Hepatocyte (in vitro differentiated cells): ENCODE measurements at places on chromosomes 4 and X.

DNA sequence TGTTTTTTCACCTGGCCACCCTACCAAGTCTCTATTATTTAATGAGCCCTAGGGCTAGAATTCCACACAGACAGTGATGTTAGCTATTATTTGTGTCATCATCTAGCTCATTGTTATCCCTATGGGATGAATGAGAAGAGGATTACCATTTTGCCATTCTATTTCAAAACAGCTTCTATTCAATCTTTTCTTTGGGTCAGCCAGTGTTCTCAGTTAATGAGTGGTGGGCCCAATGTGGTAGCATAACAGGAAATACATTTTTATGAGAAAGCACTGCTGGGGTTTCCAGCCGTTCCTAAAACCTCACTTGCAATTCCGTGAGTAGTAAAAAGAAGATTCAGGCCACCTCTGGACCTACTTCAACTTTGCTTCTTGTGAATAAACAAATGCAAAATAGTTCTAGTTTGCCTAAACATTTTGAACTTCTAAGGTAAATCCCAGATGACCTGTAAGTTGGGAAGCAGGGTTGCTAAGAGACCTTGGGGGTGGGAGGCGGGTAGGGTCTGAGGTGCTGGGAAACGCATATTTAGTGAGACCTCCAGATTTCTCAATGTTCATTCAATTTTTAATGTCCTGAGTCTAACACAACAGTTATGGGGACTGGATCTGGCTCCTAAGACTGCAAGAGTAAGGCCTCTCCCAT is 24.8 kb upstream of the CYP2U1 start:
- no peak for DNase-seq

DNA sequence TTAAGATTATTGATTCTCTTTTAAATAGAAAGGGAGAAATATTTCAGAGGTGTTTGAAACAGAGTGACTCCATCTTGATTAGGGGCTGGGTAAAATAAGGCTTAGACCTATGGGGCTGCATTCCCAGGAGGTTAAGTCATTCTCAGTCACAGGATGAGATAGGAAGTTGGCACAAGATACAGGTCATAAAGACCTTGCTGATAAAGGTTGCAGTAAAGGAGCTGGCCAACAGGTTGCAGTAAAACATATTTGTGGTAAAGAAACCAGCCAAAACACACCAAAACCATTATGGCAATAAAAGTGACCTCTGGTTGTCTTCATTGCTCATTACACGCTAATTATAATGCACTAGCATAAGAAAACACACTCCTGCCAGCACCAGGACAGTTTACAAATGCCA is 165.0 kb downstream of the SPIN4 start:
- DNase-seq: no peak

- no peak for DNase-seq
These were observed 104.9 kb downstream of the CHIC2 start for GRCh38 chr4:53959343-53960120.

DNA sequence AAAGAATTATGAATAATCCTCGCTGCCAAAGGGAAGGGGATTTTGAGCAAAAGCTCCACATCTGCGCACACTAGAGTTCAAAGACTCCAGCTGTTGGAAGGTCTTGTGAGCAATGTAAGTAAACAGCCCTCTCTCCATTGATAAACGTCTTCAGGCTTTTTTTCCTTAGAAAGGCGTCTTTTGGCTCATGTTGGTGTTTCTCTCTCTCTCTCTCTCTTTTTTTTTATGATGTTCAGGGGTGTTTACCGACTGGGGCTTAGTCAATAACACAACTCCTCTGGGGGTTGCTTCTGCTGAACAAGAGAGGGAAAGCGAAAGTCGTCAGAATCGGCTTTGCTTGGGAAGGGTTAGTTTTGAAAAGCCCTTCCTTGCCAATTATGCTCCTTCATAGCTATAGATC is 53.2 kb upstream of the C1QTNF7 start:
- no peak for DNase-seq

GRCh38 chrX:67953658-67954057 is 409.8 kb downstream of the AR start:
- no peak for DNase-seq

- DNase-seq: no peak
These were observed 423.1 kb upstream of the PITX2 start for GRCh38 chr4:111045992-111046391.

DNA sequence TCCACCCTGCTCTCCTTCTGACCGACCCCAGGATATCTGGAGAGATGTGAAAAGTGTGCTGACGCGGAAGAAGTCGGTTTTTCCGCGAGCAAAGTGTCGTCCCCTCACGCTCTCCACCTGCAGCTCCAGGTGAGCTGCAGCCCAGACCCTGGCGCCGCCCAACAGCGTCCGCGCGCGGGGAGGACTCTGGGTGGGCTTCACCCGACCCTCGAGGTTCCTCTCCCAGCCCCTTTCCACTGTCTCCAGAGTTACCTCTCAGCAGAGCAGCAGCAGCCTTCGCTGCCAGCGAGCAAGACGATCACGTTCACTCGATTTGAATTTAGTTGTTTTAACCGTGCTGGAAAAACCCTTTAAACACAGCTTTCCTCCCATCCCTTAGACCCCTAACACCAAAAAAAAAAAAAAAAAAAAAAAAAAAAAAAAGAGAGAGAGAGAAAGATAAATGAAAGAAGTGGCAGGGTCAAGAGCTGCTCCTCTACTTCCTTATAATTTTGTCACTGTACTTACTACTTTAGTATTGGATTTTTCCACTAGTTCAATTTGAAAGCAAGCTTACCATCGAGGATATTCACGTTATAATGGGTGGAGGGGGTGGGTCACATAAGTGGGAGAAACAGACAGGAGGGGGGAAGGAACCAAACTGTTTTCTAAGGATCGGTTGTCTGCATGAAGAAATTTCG is 758 bp upstream of the NR3C2 start:
- DNase-seq: no peak

GRCh38 chrX:39828971-39829370 is 268.8 kb downstream of the BCOR start:
- DNase-seq: no peak

GRCh38 chr4:40099010-40099409 is 42.4 kb downstream of the N4BP2 start:
- no peak for DNase-seq

- DNase-seq: no peak
These were observed 76.7 kb downstream of the IRF2 start for GRCh38 chr4:184397516-184398163.

- DNase-seq: no peak
These were observed 637.8 kb upstream of the GRIA3 start for GRCh38 chrX:122546269-122546668.

GRCh38 chr4:170022211-170022610 is 4.0 kb downstream of the MFAP3L start:
- no peak for DNase-seq

DNA sequence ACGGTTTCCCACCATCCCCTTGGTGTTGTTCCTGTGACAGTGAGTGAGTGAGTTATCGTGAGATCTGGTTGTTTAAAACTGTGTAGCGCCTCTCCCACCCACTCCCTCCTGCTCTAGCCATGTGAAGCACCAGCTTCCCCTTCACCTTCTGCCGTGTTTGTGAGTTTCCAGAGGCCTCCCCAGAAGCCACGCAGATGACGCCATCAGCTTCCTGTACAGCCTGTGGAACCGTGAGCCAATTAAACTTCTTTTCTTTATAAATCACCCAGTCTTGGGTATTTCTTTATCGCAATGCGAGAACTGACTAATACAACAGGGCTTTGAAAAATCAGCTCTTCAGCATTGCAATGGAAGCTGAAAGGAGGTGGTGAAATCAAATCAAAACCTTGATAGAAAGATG is 50.0 kb downstream of the FGFBP1 start:
- DNase-seq: no peak

DNA sequence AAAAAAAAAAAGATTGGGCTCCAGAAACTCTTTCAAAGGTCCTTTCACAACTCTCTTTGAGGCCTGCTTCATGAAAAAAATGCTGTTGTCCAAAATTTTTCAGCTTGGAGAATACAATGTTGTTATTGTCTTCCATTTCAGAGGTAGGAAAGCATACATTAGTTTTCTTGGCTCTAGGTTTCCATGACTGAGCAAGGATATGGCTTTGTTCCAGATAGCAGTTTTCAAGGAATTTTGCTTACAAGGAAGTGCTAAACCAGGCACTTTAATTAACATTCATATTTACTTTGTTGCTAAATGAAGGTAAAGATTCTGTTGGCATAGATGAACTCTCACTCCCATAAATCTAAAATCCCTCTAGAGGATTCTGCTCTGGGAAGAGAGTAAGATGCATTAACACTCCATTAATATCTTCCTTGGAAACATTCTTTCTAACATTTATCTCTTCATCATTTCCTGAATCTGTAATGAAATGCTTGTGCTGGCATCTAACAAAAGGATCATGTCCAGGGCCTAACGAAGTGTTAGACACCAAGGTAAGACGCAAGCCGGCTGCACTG is 118.4 kb downstream of the COL25A1 start:
- no peak for DNase-seq
